ENCODE measurements at places on chromosomes 11 and 22.

DNA sequence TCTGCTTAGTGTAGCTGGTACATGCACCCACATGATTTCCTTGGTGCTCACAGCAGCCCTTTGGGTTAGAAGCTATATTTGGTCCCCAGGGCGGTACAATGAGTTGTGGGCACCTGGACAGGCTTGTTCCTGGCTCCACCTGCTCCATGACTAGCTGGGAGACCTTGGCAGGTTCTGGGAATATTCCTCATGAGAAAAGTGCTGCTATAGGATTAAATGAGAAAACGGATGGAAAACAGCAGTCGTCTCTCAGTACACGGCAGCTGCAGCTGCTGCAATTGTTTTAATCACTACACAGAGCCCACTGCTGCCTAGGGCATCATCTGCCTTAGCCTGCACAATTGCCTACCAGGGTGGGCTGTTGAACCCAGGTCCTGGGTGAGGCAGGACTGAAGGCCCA, 424.5 kb upstream of the B3GAT1 start:
- no peak for DNase-seq

DNA sequence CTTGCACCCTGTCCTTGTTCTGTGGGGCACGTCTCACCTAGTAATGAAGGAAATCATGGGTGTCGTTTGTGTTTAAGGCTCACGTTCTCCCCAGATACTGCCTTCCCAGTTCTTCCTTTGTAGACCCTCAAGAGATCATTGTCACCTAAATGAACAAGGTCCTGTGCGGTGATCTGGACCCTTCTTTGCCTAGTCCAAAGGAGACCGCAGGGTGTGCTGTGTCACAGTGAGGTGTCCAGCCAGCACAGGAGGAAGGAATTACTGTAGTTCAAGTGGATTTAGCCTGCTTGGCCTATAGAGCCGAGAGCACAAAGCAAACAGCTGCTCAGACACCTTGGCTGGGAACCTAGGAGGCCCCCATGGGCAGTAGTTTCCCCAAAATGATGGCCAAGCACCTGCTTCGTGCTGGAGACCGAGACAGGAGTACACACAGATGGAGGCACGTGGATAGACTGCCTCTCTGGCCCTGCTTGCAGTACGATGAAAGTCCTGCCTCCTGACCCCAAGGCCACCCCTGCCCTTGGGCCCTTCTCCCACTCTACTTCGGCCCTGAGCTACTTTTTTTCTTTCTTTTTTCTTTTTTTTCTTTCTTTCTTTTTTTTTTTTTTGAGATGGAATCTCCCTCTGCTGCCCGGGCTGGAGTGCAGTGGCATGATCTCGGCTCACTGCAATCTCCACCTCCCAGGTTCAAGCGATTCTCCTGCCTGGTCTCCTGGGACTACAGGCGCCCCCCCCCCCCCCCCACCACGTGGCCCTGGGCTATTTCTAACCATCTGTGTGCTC, 19.4 kb upstream of the PPFIA1 start:
- DNase-seq: no peak

- DNase-seq: no peak
These were observed 74.2 kb downstream of the TRMU start for GRCh38 chr22:46409631-46410210.

- DNase-seq: no peak
These were observed 866 bp upstream of the RRM1 start for GRCh38 chr11:4093519-4094347.

GRCh38 chr11:72685560-72686480, 11.6 kb upstream of the PDE2A start:
- no peak for DNase-seq

- peak; percentile 50 for DNase-seq
These were observed 2.4 kb downstream of the ZDHHC24 start for GRCh38 chr11:66543263-66544107.

DNA sequence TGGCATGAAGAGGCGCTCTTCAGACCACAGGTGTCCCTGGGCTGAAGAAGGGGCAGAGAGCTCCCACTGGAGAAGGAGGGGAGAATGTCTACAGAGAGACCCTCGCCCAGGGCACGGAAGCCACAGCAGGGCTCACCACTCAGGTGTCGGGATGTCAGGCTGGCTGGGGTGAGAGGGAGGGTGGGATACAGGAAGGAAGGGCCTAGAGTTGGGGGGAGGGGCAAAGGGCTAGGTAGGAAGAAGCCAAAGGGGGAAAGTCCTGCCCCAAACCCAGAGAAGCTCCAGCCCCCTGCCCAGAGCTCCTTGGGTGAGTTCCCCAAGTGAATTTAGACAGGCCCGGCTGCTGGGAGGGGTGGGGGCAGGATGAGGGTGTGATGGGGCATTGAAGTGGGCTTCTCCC, 232.0 kb downstream of the CEP164 start:
- no peak for DNase-seq

- no peak for DNase-seq
These were observed 18.3 kb downstream of the RGL4 start for GRCh38 chr22:23709107-23709506.

DNA sequence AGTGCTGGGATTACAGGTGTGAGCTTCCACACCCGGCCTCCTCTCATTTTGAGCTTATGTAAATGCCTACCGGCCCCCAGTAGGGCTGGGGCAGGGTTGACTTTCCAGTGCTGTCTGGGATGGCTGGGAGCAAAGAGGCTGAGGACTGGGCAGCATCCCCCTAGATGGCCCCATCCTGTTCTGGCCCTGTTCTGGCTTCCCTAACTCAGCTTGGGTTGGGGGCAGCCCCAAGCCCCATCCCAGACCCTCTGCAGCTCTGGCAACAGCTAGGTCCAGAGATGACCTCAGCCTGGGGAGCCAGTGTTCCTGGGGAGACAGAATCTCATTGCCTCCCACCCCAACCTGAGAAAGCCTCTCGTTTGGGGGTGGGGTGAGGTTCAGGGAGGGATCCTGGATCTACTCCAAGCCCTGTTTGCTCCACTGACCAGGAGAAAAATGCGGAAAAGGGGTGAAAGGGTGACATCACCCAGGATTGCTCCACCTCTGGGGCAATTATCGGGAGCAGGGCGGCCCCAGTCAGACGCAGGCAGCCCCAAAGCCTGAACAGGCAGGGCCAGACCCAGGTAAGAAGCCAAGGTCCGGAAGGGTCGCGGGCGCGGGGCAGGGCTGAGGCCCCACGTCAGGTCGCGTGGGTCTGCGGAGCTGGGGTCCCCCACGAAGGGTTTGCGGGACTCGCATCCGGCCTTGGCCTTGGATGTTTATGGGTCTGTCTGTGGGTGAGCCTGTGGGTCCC, at the start of gene PNPLA2:
Gene PNPLA2, plus strand, starts transcription at position 519 of the 733 bp plus-strand sequence. CDS start 805 bp downstream, outside the sequence.
- no peak for DNase-seq

All from activated gamma-delta T cell (primary cell).